ENCODE measurements at places on chromosomes 6 and 20. TPM values are rescaled to one million over a fixed set of nuclear protein-coding genes. Genes with fewer than 3 reads are reported as not detected.

GRCh38 chr6:163620670-163621330 lies 206.3 kb downstream of the QKI start:
- DNase-seq = no peak

DNA sequence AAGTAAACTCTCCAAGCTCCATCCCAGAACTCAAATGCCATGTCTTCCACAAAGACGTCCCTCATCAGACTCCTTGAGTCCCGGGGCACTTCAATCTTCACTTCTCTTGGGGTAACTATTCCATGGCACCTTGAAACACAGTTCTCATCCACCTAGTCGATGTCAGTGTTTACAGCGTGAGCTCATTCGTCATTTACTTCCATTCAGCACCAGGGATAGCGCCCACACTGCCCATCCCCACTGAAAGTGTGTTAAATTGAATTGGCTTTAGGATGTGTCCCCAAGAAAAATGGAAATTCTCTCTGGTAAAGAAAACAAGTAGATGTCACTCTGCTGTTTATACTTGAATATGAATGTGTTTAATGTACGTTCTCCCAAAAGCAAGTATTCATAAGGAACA lies 31.3 kb downstream of the KCNK15 start:
- peak; percentile 82 for DNase-seq

DNA sequence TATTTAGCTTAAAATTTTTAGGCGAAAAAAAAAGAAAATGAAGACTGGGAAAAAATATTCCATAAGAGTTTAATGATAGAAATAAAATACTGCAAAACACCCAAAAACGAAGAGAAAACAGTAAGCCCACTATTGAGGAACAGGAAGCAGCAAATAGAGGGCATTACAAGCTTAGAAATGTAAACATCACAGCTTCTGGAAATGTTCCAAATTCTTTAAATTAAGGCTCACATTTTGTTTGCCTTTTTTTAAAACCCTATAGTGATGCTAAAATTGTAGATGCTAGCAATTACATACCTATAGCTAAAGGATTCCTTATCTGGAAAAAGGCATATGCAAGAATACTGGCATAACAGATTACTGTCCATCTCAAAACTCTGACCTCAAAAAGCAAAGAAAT lies 248.6 kb downstream of the KHDRBS2 start:
- DNase-seq = no peak

GRCh38 chr20:48359692-48360341 lies 468.0 kb downstream of the PREX1 start:
- DNase-seq = peak; percentile 70

Gene ADTRP
- 5.2 TPM for total RNA-seq

- no peak for DNase-seq
These were observed 19.2 kb downstream of the UTRN start for GRCh38 chr6:144304223-144304848.

Gene SRC
- 222 TPM for total RNA-seq

- no peak for DNase-seq
These were observed 52.1 kb upstream of the DSP start for GRCh38 chr6:7489376-7489775.

Gene MYLK2
- total RNA-seq = 0.77 TPM

DNA sequence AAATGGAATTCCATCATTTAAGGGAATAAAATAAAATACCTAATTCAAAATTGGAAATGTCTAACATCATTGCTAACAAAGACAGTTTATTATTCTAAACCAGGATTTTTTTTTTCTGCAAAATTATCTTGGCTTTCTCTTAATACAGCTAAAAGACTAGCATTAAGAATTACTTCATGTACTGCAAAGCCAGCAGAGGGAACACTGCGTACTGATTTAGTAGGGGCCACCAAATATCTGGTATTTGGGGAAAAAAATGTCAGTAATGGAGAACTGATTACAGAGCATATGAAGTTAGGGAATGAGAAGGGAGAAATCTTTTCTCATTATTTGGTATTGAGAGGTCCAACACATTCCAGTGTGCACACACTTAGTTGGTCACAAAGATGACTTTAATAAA lies 3.2 kb upstream of the SOX4 start:
- DNase-seq = no peak

DNA sequence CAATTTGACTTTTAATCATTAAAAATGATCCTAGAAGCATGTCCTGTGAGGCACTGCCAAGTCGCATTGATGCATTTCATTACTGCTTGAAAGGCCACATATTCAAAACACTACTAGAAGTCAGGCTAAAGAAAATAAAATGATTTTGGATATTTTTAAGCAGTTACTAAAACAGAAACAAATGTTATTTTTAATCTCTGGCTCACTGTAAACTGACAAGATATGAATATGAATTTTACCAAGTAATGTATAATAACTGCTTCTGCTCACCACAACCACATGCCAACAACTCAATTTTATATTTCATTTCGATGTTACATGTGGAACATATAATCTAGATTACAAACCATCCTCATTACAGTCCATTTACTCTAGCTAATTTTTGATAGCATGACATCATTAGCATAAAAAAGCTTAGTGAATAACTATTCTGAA lies 90.6 kb downstream of the ATXN1 start:
- DNase-seq = no peak

DNA sequence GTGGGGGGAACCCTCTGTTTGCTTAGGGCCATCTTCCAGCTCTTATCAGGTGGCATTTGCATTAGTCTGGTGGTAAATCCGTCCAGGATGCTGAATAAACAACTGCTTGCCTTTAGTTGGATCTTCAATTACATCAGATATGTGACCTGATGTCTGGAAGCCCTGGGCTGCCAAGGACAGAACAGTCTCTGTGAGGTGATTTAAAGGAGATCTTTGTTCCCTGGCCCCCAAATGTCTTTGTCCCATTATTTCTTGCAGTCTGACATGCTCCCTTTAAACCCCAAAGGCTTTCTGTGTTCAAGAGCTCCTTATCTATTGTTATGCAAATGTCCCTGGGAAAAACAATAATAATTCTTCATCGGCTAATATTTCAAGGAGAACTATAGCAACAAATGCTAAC lies 84.6 kb upstream of the SPTLC3 start:
- no peak for DNase-seq

- no peak for DNase-seq
These were observed 14.2 kb downstream of the NHSL1 start for GRCh38 chr6:138485005-138485545.

GRCh38 chr6:1708122-1708521 lies 98.4 kb downstream of the FOXC1 start:
- no peak for DNase-seq

- no peak for DNase-seq
These were observed 106.4 kb downstream of the COL9A1 start for GRCh38 chr6:70196531-70196930.

DNA sequence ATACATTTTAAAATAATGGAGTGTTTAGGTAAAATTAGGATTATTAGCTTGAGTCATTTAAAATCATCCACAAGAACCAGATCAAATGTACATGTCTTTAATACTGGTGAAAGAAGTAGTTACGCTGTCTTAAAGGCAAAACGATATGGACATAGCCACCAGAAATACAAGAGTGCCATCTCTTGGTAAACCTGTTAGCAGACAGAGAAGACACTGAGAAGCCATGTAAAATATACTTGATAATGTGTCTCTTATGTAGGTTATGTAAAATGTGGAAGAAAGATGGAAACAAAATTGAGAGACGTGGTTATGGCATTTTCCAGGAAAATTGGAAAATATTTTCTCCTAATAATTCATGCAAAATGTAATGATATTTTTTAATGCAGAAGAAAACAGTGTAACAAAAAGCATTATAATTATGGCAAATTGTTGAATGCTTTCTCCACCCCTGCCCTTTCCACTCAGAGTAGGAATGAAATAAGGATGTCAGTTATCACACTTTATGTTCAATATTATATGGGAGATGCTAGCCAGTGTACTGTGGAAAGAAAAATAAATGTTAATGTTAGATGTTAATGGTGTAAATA lies 12.2 kb upstream of the SLC17A2 start:
- DNase-seq = no peak

Gene WFDC5
- total RNA-seq = not detected

GRCh38 chr6:148128014-148128730 lies 214.5 kb upstream of the SASH1 start:
- DNase-seq = no peak

Gene ZNF311
- total RNA-seq = 2.9 TPM

DNA sequence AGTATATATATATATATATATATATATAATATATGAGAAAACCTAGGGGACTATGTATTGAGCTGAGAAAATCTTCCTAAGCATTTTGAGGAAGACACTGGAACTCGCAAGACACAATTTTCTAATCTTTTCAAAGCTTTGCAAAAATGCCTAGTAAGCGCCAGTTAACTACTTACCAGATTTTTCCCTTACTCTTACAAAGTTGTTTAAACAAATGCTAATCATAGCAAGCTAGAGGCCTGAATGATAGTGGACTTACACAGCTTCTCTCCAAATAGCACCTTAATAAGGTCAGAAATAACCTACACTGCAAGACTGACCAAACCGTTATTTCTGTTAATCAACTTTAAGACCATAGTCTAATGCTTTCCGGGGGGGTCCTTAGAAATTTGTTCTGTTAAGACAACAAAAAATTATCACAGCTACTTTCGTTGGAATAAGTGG lies 56.1 kb upstream of the HFE start:
- no peak for DNase-seq

- peak; percentile 45 for DNase-seq
These were observed 46.2 kb downstream of the RPP40 start for GRCh38 chr6:4957521-4958231.

Gene ZNF391
- total RNA-seq = 5.0 TPM

DNA sequence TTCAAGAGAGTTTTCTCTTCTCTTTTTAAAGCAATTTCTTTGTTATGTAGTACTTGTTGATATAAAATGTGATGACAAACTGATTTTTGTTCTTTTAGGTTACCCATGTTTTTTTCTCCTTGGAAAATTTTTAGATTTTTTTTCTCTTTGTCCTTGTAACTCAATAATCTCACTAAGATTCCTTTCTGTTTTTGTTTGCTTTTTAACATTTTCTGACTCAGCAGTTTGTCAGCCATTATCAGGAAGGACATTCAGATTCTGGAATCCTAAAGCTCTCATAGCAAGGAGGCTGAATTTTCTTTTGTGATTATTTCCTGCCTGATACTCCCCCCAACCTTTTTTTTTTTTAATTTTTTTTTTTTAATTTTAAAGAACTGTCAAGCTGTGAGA lies 75.2 kb upstream of the CITED2 start:
- no peak for DNase-seq

Gene RCAN2
- total RNA-seq = not detected

GRCh38 chr6:32614366-32615081 lies 22.7 kb upstream of the HLA-DQA1 start:
- DNase-seq = no peak

GRCh38 chr6:159693894-159694545 lies 979 bp upstream of the SOD2 start:
- DNase-seq = no peak

DNA sequence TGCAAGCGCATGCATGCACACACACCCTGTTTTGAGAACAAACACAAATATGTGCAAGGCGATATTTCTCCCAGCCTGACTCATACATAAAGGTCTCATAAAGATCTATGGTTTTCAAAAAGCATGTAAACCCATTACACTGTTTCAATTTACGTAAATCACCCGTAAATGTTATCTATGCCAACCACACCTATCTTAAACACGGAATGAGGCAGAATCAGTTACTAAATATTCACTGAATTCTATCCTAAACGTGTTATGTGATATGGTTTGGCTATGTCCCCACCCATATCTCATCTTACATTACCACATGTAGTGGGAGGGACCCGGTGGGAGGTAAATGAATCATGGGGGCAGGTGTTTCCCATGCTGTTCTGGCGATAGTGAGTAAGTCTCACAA lies 621.6 kb downstream of the KIF16B start:
- no peak for DNase-seq

Gene HMGCLL1
- total RNA-seq = not detected

Gene SNX21
- 14.1 TPM for total RNA-seq

GRCh38 chr20:42906120-42906519 lies 283.6 kb downstream of the PTPRT start:
- DNase-seq = no peak

DNA sequence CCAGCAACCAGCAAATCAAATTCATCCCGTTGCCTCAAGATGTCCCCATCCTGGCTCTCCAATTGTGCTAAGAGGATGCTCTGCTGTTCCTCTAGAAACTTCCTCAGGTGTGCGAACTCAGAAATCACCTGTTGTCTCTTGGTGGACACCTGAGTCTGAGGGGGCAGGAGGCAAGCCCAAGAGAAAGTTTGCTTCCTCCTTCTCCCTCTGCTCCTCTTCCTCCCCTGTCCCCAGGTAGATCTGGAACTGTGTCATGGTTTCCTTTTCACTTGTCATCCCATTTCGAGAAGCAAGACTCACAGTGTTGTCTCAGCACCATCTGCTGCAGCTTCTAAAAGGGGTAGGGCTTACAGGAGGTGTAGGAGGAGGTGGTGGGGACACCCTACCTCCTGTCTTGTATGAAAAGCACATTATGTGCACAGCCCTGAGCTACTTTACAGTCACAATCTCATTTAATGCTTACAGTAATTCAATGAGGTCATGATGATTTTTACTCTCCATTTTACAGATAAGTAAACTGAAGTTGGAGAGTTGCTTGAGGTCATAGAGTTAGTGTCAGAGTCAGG lies 2.5 kb downstream of the TRIM10 start:
- no peak for DNase-seq

Gene XPO5
- 79.3 TPM for total RNA-seq

Measured in Caco-2 (cell line).